ENCODE measurements at places on chromosomes 13 and 19.

DNA sequence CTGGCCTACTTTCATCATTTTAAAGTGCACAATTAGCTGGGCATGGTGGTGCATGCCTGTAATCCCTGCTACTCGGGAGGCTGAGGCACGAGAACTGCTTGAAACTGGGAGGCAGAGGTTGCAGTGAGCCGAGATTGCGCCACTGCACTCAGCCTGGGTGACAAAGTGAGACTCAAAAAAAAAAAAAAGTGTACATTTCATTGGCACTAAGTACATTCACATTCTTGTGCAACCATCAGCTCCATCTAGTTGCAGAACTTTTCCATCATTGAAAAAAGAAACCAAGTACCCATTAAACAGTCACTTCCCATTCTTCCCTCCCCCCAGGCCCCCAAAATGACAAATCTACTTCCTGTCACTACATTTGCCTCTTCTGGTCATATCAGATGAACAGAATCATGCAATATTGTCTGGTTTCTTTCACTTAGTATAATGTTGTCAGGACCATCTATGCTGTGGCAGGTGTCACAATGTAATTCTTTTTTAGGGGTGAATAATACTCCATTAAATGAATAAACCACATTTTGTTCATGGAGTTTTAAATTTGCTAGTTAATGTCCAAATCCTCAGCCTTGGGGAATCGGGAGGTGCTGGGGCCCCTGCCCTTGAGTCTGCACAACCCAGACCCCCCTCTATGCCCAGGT is 7.4 kb upstream of the SIGLEC11 start:
- no peak for DNase-seq

DNA sequence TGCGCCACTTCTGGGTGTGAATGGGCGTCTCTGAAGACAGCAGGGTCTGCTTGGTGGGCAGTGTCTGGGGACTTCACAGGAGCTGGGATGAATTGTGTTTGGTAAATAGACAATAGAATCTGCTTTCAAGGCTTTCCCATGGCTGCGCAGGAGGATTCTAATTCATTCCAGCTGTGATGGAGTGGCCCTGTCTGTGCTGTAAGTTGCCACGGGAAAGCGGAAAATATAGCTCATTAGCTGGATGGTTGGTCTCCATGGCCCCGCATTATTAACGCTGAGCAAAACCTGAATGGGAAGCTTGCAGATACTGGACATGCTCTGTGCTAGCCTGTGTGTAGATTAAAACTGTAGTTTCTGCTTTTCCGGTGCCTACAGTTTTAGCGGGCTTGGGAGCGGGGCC is 15.6 kb upstream of the C1QTNF9 start:
- no peak for DNase-seq

DNA sequence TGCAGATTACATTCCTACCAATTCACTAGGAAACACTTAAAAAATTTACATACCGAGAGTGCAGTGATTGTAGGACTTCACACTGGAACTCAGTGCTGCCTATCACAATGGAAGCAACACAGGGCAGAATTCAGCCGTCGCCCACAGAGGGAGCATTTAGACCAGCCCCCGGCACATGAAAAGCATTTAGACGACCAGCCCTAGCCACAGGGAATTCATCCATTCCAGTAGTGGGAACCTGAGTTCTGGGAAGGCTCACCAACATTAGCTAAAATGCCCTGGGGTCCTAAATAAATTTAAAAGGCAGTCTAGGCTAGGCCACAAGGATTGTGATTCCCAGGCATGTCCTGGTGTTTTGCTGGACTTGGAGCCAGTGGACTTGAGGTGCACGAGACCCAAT is 155.2 kb downstream of the LIG4 start:
- DNase-seq, result no peak

GRCh38 chr13:107217251-107217650 is 649.3 kb upstream of the ARGLU1 start:
- no peak for DNase-seq

DNA sequence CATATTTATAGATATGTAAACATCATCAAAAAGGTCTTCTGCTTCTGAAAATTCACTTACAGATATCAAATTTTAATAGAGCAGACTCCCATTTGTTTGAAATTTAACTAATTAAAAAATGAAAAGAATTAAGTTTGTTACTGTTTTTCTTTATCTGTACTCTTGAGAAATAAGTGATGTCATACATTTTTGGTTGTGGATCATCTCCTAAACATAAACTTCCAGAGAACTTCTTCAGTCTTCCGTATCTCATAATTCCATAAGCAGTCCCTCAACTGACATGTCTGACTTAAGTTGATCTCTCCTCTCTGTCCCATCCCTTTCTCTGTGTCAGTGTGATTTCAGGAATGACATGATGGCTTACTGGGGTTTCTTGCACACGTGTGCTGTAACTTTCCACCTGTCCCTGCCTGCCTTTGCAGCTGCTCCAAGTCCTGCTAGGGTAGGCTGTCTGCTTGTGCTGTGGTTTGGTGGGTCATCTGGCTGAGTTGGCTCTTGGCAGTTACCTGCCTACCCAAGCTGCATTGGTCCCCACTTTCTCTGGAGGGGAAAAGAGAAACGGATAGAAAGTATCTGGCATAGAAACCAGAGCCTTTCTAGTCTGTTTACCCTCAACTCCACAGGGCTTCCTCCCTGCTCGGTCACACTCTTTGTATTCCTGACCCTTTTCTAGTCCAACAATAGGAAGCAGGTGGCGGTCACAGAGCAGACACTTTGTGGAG is 127.1 kb downstream of the GGACT start:
- DNase-seq, result no peak

DNA sequence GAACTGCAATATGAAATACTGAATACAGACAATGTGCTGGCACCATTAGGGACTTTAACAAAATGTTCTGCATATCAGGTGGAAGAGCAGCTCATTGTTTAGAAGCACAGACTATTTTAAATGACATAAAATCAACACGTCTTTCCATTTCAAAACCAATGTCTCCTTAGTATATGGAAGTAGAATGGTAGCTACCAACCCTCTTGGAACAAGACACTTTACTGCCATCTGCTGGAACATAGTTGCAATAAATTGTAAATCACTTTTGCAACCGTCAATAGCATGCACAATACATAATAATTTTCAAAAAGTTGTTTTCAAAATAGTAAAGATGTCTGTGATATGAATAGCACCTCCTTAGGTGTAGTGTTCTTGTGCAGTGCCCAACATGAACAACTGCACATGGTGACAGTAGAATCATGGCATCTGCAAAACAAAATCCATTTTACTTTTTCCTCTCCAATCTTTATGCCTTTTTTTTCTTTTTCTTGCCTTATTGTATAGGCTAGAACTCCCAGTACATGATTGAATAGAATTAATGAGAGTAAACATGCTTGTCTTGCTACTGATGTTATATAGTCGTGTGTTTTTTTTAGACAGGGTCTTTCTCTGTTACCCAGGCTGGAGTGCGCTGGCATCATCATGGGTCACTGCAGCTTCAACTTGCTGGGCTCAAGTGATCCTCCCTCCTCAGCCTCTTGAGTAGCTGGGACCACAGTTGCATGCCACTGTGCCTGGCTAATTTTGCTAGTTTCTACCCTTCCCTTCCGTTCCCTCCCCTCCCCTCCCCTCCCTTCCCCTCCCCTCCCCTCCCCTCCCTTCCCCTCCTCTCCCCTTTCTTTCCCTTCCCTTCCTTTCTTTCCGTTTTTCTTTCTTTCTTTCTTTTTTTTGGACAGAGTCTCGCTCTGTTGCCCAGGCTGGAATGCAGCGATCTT is 7.8 kb upstream of the LYPD5 start:
- no peak for DNase-seq

- no peak for DNase-seq
Observed at GRCh38 chr13:50552424-50552966, 291.0 kb downstream of the DLEU7 start.

GRCh38 chr19:38151242-38151641 is 72.8 kb downstream of the DPF1 start:
- no peak for DNase-seq

- DNase-seq, result no peak
Observed at GRCh38 chr19:19126102-19126501, 12.2 kb downstream of the TMEM161A start.

DNA sequence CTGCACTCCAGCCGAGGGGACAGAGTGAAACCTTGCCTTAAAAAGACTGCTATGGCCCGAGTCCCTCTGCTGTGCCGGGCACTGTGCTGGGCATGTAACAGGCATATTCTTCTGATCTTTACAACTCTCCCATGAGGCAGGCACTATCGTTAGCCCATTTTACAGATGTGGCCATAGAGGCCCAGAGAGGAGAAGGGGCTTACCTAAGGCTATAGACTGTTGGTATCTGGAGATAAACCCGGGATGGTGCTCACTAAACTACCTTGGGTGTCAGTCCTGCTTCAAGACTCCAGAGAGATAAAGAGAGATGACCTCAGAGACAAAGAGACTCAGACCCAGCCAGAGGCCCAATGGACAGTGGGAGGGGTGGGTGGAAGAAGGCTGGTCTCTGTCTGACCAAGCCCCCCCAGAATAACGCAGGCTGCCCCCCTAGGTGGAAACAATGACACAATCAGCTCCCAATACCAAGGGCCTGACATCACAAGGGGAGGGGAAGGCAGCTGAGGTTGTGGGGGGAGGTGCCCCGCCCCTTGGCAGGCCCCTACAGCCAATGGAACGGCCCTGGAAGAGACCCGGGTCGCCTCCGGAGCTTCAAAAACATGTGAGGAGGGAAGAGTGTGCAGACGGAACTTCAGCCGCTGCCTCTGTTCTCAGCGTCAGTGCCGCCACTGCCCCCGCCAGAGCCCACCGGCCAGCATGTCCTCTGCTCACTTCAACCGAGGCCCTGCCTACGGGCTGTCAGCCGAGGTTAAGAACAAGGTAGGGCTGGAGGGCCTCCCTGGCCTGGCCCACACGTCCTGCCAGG is at the start of gene CNN1:
CNN1 (plus strand) TSS at position 620 of the 805 bp plus-strand sequence; CDS start at position 697, 77 bp downstream.
- no peak for DNase-seq

GRCh38 chr19:325173-325936 is 19.2 kb downstream of the MIER2 start:
- no peak for DNase-seq

GRCh38 chr19:56508290-56508778 is 679 bp downstream of the ZNF471 start:
- DNase-seq, result no peak

DNA sequence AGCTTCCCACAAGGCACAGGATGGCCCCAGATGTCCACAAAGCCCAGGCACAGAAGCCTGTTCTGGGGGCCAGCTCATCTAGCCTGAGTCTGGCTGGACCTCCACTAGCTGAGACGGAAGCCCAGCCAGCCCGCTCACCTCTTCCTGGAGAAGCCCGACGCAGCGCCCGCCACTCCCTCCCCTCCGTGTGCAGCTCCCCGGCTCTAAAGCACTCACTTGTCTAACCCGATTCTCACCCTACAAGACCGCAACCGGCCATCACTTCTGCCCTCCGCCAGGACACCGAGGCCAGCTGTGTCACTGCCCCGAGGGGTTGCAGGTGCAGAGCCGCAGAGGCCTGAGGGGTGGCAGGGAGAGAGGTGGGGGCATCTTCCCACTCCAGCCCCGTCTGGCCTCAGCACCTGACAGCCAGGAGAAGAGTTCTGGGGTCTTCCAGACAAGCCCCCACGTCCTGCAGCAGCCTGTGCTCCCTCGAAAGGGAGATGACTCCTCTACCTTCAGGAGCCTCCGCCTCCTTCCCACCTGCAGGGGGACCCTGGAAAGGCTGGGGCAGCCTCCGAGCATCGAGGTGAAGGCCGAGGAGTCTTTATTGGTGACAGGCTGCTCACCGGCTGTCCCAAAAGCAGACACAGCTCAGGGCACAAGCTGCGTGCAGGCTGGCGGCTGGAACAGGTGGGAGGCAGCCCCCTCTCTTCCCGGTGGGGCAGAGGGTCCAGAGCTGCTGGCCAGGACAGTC is 5.9 kb upstream of the DIRAS1 start:
- DNase-seq, result no peak

DNA sequence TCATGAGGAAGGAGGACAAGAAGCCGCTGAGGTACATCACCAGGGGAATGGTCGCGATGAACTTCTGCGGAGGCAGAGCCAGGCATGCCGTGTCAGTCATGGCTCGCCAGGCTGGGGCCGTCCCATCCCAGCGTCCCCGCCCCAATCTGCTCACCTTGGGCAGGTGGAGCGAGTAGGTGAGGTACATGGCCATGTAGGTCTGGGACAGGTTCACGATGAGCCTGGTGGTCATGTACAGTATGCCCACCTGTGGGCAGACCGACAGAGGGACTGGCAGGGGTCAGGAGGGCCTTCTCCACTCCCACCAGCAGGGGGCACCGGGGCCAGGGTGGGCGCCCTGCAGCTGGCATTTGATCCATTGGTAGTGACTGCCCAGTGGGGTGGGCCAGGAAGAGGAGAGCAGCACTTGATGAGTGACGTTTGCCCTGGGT is 8.3 kb downstream of the TEKTIP1 start:
- DNase-seq, result peak; percentile 29

- DNase-seq, result no peak
Observed at GRCh38 chr19:17718550-17718946, 732 bp upstream of the MAP1S start.

DNA sequence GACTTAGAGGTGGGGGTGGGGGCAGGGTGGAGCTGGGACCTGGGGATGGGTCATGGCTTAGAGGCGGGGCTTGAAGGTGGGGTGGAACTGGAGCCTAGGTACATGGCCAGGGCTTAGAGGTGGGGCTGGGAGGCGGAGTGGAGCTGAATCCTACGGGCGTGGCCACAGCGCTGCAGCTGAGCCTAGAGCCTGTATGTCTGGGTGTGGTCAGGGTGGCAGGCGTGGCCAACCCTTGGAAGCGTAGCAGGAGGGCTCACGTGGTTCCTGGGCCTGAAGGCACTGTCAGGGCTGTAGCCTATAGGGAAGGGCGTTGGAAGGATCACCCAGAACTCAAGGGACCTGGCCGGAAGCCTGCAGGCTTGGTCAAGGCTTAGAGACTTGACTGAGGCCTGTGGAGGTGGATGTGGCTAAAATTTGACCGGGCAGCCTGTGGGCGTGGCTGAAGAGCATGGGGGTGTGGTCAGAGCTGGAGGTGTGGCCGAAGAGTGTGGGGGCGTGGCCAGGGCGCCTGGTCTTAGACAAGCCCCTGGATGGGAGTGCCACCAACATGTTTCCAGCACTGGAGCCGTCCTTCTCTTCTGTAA is 24.3 kb downstream of the COLGALT1 start:
- no peak for DNase-seq

DNA sequence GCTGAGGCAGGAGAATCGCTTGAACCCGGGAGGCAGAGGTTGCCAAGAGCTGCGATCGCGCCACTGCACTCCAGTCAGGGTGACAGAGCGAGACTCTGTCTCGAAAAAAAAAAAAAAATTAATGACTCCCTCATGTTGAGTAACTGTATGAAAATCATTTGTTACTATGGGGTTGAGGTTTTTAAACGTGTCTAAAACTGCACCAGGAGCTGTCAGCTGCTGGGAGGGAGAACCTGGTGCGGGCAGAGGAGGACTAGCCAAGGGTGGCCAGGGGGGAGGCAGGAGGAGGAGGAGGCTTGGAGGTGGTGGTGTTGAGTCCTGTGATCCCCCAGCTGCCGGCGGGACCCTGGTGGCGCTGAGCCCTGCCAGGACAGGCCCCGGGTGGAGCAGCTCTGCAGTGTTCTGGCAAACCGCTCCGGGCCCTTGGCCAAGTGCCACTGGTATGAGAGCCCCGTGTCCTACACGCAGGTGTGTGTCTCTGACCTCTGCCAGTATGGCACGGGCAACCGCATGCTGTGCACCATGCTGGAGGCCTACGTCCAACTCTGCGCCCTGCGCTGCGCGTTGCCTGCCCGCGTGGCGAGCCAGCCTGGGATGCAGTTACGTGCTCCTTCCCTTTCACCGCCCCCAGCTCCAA is 17.1 kb upstream of the FXYD3 start:
- no peak for DNase-seq

Data from effector CD4-positive, alpha-beta T cell (primary cell).